ENCODE measurements at places on chromosomes 6 and 20.
A peak's percentile ranks its signal among the peaks of the same experiment; 100 is the strongest.

- H3K4me3 ChIP-seq, result no peak overlapping the region
Measured at GRCh38 chr20:20929341-20929740, 176.8 kb downstream of the LINC00237 start.

DNA sequence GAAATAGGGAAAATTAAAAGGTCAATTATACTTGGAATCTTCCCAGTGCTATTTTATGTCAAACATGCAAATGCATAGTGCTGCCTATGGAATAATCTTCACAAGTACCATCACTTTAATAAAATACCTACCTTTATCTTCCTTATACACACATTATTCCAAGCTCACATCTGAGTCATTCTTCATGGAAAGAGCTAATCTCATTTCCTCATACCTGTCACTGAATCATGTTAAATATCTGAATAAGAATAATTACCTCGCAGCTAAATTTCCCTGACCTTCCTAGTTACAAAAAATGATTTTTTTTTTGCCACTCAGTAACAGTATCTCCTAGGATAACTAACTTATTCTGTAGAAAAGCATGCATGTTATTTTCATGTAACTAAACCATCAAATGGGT, 661.4 kb upstream of the HS3ST5 start:
- H3K4me3 ChIP-seq, result no peak overlapping the region
- H3K27me3 ChIP-seq, result no peaks in the 10 kb centered on the region
- no peaks in the 10 kb centered on the region for H3K36me3 ChIP-seq
- H3K4me1 ChIP-seq, result no peaks in the 10 kb centered on the region
- H3K27ac ChIP-seq, result no peak overlapping the region

DNA sequence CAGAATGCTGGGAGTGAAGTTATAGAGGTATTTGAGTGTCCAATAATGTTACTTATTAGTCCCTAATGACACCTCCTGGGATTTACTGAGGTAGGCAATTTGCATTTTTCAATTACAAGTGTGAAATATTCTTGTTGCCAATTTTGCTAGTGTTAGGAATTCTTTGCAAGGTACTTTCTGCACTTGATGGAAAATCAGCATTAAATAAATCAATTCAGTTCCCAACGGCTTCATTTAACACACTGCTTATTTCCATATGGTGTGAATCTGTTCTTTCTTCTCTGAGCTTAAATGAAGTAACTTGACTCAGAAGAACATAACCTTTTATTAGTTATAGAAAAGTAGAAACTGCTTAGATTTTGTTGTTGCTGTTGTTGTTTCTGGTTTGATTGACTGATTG, 21.2 kb downstream of the CCN2 start:
- H3K27ac ChIP-seq, result no peak overlapping the region
- peaks cover 5% of the 10 kb centered on the region for H3K27me3 ChIP-seq
- no peak overlapping the region for H3K4me3 ChIP-seq
- H3K4me1 ChIP-seq, result no peaks in the 10 kb centered on the region

GRCh38 chr20:760751-761417, 7.4 kb downstream of the SLC52A3 start:
- no peak overlapping the region for H3K27ac ChIP-seq
- peaks cover 3% of the 10 kb centered on the region for H3K27me3 ChIP-seq
- H3K4me1 ChIP-seq, result peaks cover 46% of the 10 kb centered on the region
- no peak overlapping the region for H3K4me3 ChIP-seq
- DNase-seq, result peak; percentile 35

GRCh38 chr20:41068806-41069205, 40.2 kb downstream of the TOP1 start:
- no peak for DNase-seq
- H3K4me1 ChIP-seq, result peaks cover 71% of the 10 kb centered on the region
- H3K27me3 ChIP-seq, result no peaks in the 10 kb centered on the region

GRCh38 chr6:148265054-148265453, 77.6 kb upstream of the SASH1 start:
- peaks cover 37% of the 10 kb centered on the region for H3K27me3 ChIP-seq
- no peak overlapping the region for H3K27ac ChIP-seq
- H3K4me1 ChIP-seq, result no peaks in the 10 kb centered on the region
- no peak for DNase-seq
- no peaks in the 10 kb centered on the region for H3K36me3 ChIP-seq

DNA sequence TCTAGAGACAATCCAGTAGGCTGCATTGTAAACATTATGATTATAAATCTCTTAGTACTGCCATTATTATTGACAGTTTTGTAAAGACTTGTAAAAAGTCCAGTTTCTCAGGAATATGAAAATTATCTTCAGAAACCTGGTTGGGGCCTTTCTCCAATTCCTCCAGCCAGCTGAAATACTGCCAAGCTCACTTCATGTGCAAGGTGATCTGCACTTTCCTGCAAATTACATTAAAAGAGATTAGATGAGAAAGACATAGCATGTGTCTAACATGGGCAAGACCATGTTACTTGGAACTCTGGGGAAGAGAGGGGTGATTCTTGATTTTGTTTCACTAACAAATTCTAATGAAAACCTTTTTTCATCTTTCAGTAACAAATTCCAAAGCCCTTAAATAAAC, 24.0 kb downstream of the PGM3 start:
- H3K27me3 ChIP-seq, result no peaks in the 10 kb centered on the region
- no peak for DNase-seq
- peaks cover 4% of the 10 kb centered on the region for H3K36me3 ChIP-seq
- no peak overlapping the region for H3K27ac ChIP-seq

GRCh38 chr6:142300758-142301650, 803 bp upstream of the ADGRG6 start:
- peaks cover 5% of the 10 kb centered on the region for H3K4me1 ChIP-seq
- no peak for DNase-seq
- peak overlapping the region; percentile 14 for H3K27ac ChIP-seq
- H3K27me3 ChIP-seq, result peaks cover 3% of the 10 kb centered on the region

DNA sequence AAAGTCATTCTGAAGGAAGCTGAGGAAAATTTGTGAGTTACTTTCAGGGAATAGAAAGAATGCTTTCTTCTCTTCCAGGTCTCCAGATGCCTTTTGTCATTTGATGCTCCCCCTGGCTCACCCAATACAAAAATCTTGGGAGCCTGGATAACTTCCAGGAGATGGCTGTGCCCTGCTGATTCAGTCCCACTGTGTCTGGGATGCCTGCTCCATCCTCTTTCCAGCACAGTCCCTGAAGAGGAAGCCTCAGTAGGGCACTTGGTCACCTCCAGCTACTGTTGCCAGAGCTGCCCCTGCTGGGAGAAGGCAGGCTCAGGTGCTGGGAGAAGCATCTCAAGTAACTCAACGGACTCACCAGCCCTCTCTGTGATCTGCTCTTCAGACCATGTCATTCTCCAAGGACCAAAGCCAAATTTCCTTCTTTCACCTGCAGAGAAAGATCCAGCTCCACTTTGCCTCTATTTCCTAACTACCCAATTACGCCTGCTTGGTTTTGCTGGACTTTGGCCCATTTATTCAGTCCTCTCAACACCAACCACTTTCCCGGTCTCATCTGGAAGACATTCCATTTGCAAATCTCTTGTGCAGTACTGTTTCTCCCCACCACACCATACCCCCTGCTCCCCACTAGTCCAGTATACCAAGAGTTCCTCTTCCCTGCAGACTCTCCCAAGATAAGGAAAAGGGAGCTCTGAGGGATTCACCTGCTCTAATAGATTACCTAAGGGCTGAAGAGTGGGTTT, 53.3 kb downstream of the SLC23A2 start:
- peaks cover 42% of the 10 kb centered on the region for H3K36me3 ChIP-seq
- peaks cover 15% of the 10 kb centered on the region for H3K4me1 ChIP-seq
- no peak overlapping the region for H3K27ac ChIP-seq
- DNase-seq, result no peak
- no peak overlapping the region for H3K4me3 ChIP-seq

GRCh38 chr20:34420146-34420545, 57.1 kb downstream of the ITCH start:
- no peaks in the 10 kb centered on the region for H3K27me3 ChIP-seq
- H3K36me3 ChIP-seq, result peaks cover 17% of the 10 kb centered on the region
- H3K4me1 ChIP-seq, result peaks cover 12% of the 10 kb centered on the region
- H3K27ac ChIP-seq, result no peak overlapping the region

- H3K36me3 ChIP-seq, result peaks cover 12% of the 10 kb centered on the region
- peak overlapping the region; percentile 81 for H3K27ac ChIP-seq
- H3K4me1 ChIP-seq, result peaks cover 58% of the 10 kb centered on the region
- no peak overlapping the region for H3K4me3 ChIP-seq
Measured at GRCh38 chr6:43639984-43640800, 4.6 kb downstream of the MAD2L1BP start.

DNA sequence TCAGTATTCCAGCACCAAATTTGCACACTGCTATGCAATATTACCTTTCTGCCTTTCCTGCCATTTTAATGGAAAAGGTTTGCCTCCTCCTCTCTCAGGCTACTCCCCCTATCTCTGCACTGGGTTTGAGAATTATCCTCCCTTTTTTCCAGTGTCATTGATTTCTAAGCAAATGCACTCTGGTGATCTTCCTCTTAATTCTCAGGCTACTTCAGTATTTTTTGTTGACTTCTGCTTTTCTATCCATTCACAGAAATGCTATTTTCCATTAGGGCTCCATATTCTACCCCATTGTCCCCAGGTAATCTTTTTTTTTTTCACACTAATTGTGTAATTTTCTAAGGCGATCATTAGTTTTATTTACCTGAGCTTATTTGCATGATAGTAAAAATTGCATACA, 144.0 kb downstream of the GJA1 start:
- no peaks in the 10 kb centered on the region for H3K27me3 ChIP-seq
- no peak overlapping the region for H3K27ac ChIP-seq
- H3K36me3 ChIP-seq, result no peaks in the 10 kb centered on the region
- no peak for DNase-seq
- no peak overlapping the region for H3K4me3 ChIP-seq
- peaks cover under 1% of the 10 kb centered on the region for H3K4me1 ChIP-seq

- H3K4me3 ChIP-seq, result no peak overlapping the region
- H3K27me3 ChIP-seq, result peaks cover 19% of the 10 kb centered on the region
- no peak overlapping the region for H3K27ac ChIP-seq
- H3K36me3 ChIP-seq, result no peaks in the 10 kb centered on the region
- H3K4me1 ChIP-seq, result no peaks in the 10 kb centered on the region
Measured at GRCh38 chr20:17912916-17913315, 55.7 kb downstream of the SNX5 start.

GRCh38 chr6:132768051-132768517, 10.4 kb upstream of the VNN2 start:
- H3K27ac ChIP-seq, result no peak overlapping the region
- H3K27me3 ChIP-seq, result no peaks in the 10 kb centered on the region

DNA sequence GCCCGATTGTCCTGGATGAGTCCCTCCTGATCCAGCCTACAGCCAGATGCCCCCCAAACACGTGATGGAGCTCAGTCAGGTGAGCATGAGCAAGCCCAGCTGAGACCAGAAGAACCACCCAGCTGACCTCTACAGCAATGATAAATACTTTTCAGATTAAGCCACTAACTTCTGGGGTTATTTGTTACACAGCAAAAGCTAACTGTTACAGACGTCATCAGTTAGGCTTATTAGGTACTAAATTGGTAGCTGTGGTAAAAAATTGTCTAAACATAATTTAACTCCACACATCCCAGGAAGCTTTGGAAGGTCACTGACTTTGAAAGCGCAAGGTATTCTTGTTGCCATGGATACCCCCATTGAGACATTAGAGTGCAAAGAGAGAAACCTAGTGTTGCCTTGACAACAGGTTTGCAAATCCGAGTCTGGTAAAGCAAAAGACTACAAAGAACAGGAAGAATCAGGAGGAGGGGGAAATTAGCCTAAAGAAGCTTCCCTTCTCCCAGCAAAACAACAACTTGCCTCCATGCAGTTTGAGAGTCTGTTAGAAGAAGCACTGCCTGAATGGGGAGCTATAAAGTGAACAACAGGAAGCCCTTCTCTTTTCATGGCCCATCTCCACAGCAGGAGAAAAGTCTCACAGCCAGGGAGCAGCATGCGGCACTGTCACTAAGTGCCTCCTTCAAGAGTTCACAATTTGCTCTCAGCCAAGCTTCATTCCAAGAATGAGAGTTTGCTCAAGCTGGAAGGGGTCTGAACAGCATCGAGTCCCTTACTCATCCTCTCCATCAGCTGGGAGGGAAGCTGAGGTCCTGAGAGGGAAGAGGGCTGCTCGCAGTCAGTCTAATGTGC, 41.7 kb upstream of the ZNF831 start:
- peaks cover 98% of the 10 kb centered on the region for H3K4me1 ChIP-seq
- H3K4me3 ChIP-seq, result peak overlapping the region; percentile 86
- peak overlapping the region; percentile 100 for H3K27ac ChIP-seq
- no peaks in the 10 kb centered on the region for H3K36me3 ChIP-seq
- peak; percentile 24 for DNase-seq
